ENCODE measurements at places on chromosomes 7 and 10.

DNA sequence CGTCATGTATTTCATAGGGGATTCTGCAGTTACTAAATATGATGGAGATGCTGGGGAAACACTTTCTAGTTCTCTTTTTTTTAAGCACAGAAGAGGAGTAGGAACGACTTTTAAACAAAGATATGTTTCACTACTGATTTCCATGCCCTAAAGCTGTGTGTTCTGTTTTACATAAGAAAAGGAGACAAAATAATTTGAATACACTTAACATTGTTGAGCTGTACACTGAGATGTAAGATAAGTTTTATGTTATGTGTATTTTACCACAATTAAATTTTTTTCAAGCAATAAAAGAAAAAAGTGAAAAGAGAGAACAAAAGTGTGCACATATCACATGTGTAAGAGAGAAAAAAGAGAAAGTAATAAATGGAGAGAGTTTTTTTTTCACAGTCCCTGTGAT, 408.2 kb downstream of the PHTF2 start:
- no peak for DNase-seq

GRCh38 chr10:131003455-131003854, 308.1 kb downstream of the TCERG1L start:
- DNase-seq = no peak

DNA sequence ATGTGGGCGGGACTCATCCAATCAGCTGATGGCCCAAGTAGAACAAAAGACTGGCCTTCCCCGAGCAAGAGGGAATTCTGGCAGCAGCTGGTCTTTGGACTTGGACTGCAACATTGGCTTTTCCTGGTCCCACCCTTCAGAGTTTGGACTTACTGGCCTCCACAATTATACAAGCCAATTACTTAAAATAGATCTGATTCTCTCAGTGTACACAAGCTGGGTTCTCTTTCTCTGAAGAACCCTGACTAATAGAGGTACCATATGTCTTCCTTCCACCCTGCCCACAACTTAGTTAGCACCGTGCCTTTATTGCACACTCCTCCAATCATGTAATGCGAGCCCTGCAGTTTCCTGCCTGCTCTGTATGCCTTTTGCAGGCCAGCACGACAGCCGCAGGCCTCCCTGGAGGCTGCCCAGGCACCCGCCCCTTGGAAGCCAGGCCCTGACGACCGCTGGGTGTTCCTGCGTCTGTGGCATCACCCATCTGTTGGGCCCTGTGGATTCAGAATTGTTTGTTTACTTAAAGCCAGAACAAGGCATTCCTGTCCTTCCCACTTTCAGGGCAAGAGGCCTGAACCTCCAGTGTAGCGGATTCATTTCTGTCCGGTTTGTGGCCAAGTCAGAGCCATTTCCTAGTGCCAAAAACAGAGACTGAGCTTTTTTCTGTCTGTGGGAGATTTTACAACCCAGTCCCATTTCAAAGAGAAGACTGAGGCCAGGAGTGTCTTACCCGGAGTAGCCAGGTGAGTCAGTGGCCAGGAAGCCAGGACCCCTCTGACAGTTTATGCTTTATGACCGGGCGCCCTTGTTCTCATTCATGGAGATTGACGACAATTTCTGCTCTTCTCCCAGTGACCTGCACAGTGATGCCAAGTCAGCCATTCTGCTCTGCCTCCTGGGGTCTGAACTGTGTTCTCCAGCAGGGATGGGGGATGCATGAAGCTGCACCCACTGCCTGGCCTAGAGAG, 968 bp upstream of the INMT start:
- peak; percentile 95 for DNase-seq

GRCh38 chr7:57305192-57305748, 144.7 kb upstream of the ZNF716 start:
- DNase-seq = no peak

DNA sequence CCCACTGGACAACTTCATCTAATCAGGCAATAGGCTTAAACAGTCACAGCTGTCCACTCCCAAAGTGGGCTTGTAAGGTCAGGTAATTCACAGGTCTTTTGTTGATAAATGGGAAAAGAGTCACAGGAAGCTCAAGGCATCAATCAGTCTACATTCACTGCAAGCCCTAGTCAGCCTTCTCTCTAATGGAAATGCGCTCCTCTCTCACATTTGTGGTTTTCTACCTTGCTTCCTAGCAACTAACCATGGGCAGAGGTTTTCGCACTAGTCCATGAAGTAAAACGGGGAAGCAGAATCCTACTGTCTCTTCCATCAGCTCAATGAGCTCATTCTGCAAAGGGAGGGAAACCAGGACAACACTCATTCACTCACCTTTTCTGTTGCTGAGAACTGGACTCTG, 53.5 kb upstream of the APBB1IP start:
- no peak for DNase-seq

DNA sequence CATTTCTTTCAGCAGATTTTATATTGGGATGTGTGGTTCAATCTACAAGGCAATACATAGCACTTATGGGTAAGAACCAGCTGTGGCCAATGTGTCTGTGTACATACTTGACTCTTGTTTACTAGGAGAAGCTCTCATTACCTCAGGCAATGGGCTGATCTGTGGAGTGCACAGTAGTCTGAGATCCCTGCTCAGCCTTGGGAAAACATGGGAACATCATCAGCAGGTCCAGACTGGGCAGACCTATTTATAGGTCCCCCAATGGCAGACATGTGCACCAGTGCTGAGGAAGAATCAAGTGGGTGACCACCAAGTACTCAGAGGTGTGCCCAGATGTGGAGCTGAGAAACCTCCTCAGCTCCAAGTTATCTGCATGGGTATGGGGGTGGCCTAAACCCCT, 349.7 kb downstream of the KIF20B start:
- no peak for DNase-seq

GRCh38 chr7:27992097-27992496, 188.5 kb downstream of the JAZF1 start:
- DNase-seq = no peak

GRCh38 chr10:59336632-59337031, 25.7 kb downstream of the FAM13C start:
- no peak for DNase-seq

GRCh38 chr7:139034855-139035585, 822 bp downstream of the ZC3HAV1L start:
- peak; percentile 56 for DNase-seq

DNA sequence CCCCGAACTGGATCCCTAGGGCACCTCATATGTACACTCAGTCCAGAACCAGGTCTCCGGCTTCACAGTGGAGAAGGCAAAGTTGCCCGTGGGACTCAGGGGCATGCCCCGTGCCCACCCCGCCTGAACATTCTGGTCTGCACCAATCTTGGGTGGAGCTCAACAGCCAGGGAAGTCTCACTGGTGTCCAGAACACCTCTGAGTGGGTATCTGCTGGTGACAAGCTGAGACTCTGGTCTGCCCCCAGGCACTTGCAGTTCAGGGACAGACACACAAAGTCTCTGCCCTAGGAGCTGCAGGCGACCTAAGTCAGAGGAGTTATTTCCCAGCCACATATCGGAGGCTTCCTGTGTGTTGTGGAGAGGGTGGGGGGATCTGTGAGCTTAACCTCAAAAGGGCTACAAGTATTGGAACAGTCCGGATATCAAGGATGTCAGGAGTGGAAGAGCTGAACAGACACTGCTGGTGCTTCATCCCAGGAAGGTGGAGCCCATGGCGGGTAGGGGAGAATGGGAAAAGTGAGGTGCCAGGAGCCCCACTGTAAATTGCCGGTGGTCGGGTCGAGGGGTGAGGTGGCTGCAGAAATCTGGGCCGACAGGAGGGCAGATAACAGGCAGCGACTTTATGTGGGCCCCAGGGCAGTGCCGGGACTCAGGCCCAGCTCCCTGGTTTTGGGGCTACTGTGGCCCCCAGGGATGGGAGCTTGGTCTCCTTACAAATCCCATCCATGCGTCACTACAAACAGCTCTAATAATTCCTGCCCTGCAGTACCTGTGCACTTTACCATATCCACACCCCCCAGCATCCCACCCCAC, 8.6 kb upstream of the TLX1 start:
- DNase-seq = no peak

- no peak for DNase-seq
Observed at GRCh38 chr7:130305433-130306042, 12.6 kb downstream of the CPA4 start.

GRCh38 chr10:78785066-78785465, 283.7 kb upstream of the ZMIZ1 start:
- DNase-seq = no peak

- peak; percentile 70 for DNase-seq
Observed at GRCh38 chr10:36779238-36779846, 346.1 kb upstream of the ANKRD30A start.

GRCh38 chr10:118958984-118959925, 70.3 kb upstream of the NANOS1 start:
- DNase-seq = peak; percentile 81

GRCh38 chr7:24504836-24505235, 68.4 kb upstream of the PALS2 start:
- DNase-seq = no peak

DNA sequence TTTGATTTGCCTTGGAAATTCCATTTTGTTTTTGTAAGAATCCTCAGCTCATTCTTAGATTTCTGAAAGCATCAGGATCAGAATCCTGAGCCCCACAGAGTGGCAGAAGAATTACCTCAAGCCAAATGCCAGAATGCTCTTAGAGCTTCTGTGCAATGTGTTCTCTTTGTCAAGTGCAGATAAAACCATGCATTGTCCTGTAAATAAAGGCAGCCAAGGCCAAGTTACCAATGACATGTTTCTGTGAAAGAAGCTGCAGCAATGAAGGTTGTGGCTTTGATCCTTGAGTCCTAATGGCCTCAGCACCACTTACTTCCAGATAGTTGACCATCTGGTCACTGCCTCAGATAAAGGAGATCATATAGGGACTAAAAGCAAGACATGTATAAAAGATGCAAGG, 343.3 kb upstream of the AKR1E2 start:
- DNase-seq = no peak

GRCh38 chr10:87860816-87861403, 2.4 kb downstream of the KLLN start:
- DNase-seq = no peak

DNA sequence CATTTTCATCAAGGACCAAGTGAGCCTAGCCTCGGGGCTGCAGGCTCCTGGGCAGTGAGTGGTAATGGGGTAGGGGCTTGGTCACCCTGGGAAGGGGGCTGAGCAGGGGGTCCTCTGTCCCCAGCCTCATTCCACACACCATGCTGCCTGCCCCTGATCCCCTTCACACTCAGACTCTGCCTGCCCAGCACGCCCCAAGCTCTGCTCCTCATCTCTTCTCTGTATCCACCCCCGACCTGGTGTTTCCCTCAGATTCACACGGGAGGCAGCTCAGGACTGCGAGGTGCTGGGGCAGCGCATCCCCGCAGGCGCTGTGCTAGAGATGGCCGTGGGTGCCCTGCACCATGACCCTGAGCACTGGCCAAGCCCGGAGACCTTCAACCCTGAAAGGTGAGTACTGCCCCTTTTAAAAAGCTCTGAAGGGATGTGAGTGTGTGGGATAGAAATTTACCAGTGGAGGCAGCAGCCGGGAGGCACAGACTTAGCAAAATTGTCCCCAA, 47.2 kb downstream of the PARP12 start:
- no peak for DNase-seq

- no peak for DNase-seq
Observed at GRCh38 chr7:156026603-156027002, 214.3 kb upstream of the SHH start.

- no peak for DNase-seq
Observed at GRCh38 chr10:133046390-133046765, 41.3 kb upstream of the ADGRA1 start.

Measured in HCEC 1CT (cell line).